ENCODE measurements at places on chromosomes 16 and 17.

GRCh38 chr16:29230671-29231096 is 175.8 kb downstream of the NPIPB11 start:
- DNase-seq, result peak; percentile 23

DNA sequence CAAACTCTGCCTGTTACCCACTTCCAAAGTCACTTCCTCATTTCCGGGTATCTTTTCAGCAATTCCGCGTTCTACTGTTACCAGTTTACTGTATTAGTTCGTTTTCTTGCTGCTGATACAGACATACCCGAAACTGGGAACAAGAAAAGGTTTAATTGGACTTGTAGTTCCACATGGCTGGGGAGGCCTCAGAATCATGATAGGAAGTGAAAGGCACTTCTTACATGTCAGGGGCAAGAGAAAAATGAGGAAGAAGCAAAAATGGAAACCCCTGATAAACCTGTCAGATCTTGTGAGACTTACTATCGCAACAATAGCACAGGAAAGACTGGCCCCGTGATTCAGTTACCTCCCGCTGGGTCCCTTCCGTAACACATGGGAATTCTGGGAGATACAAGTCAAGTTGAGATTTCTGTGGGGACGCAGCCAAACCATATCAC is 30.9 kb downstream of the PAFAH1B1 start:
- DNase-seq, result no peak

DNA sequence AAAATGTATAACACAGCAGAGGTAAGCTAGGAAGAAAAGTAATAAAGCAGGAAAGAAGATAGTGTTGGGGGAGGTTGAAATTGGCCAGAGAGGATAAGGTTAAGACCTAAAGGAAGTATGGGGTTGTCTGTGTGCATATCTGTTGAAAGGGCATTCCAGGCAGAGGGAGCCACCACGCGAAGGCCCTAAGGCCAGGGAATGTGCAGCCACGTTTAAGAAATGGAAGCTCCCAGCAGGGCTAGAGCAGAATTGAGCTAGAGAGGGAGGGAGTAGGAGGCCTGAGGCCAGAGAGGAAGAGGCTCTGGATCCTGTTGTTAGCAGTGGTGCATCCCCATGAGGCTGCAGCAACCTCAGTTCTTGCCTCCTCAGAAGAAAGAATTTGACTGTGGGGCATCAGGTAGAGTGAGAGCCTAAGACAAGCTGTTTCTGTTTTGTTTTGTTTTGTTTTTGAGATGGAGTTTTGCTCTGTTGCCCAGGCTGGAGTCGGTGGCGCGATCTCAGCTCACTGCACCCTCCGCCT is 59.0 kb upstream of the CACNG5 start:
- DNase-seq, result no peak

GRCh38 chr17:61239327-61239726 is 160.3 kb upstream of the TBX2 start:
- DNase-seq, result no peak

GRCh38 chr16:4136229-4136813 is 20.1 kb upstream of the ADCY9 start:
- no peak for DNase-seq

DNA sequence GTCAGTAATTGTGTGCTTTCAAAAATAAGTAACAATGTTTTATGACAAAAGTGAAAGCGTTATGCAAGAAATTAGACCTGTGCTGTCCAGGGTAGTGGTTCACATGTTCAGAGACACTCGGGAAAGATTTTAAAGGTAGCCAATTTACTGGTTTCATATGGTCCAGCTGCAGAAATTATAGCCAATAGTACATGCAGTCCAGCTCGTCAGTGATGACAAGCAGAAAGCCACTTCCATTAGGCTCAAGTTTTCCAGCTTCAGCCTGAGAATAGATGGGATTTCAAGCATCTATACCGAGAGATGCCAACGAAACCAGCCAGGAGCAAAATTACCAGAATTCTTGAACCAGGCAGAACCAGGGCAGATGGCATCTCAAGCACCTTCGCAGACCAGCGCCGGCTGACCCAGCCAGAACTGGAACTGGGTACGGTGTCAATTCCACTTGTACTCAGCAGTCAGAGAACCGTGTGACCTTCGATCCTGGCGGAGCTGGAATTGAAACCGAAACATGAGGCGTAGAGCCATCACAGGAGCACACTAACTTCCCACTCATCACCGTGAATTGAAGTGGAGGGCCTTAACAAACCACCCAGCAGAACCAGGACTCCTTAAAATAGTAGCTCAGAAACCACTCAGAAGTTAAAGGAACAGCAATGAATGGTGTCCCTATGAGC is 207.9 kb upstream of the HSBP1 start:
- no peak for DNase-seq

DNA sequence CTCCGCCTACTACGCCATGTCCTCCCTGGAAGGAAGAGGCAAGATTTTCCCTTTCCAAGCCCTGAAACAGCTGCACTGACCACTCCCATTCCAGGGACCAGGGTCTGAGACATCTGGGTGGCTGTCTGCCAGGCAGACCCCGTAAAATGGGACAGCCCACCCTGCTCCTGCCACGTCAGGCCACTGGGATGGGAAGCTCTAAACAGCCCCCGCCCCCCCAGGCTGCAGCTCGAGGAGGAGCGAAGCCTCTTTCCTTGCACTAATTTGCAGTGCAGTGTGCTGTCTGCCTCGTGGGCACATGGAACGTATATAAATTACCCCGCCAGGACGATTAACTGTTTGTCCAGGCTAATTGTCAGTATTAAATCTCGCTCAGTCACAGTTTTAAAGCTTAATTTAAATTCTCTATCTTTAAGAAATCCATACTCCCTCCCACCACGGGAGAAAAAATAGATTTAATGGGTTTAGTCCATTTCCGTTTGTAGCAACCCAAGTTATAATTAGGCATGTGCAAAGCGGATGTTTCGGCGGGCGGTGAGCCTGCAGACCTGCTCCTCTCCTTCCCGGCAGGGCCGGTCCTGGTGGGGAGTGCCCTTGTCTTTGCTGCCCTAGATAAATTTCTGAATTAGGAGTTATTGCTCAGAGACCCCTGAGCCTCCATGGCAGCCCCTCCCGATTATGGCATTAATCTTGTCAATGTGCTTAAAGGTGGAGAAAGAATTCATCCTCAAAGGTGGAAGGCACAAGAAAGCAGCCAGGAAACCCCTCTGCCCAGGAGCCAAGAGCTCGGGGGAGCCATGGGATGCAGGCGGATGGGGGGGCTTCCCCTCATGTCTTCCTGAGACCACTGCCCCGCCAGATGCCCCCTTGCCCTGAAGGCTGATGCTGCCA is 268.0 kb upstream of the TNRC6C start:
- no peak for DNase-seq

GRCh38 chr17:77141846-77142449 is 1.2 kb downstream of the SEC14L1 start:
- no peak for DNase-seq

DNA sequence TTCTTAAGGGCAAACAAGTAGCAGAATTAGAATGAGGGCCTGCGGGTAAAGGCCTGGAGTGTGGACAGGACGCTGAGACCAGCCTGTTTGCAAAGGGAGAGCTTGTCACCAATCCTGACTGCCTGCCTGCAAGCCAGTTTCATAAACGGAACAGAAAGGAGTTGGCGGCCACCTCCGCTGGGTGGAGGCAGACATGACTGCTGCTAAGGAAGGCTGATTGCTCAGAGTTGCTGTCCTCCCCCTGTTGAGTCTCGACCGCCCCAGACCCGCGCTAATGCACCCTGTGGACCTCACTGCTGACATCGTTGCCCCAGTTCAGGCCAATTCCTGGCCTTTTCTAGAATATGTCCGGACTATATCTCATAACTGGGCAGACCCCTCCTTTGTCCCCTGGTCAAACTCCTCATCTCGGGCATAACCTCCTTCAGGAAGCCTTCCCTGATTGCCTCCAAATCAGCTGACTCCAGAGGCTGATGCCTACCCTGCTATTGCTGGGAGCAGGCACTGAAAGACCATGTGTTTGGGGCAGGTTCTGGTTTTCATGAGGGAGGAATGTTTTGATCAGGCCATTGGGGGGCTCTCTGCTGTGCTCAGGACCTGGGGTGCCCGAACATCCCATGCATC is 153.0 kb upstream of the CIBAR2 start:
- no peak for DNase-seq

DNA sequence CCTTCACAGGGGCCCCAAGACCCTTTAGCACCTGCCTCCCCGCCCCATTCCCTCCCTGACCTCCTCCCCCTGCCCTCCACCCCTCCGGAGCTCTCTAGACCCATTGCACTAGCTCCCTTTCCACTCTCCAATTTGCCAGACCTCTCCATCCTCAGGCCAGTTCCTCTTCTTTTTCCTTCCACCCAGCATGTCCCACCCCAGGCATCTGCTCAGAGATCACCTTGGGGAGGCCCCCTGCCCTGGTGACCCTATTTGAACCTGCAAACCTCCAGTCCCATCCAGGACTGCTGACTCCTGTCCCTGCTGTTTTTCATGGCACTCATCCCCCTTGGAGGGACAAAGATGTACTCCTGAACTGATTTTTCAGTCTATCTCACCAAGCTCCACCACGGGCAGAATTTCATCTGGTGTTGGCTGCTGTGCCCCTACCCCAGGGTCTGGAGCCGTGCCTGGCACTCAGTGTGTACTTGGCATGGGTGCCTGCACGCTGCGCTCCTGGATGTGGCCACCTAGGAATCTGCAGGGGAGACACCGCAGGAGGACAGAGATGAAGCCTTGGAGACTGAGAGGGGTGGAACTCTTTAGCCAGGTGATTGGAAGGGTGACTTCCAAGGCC is 85.6 kb upstream of the CACNG5 start:
- no peak for DNase-seq

- DNase-seq, result no peak
Observed at GRCh38 chr16:14097182-14097959, 26.3 kb downstream of the MRTFB start.

DNA sequence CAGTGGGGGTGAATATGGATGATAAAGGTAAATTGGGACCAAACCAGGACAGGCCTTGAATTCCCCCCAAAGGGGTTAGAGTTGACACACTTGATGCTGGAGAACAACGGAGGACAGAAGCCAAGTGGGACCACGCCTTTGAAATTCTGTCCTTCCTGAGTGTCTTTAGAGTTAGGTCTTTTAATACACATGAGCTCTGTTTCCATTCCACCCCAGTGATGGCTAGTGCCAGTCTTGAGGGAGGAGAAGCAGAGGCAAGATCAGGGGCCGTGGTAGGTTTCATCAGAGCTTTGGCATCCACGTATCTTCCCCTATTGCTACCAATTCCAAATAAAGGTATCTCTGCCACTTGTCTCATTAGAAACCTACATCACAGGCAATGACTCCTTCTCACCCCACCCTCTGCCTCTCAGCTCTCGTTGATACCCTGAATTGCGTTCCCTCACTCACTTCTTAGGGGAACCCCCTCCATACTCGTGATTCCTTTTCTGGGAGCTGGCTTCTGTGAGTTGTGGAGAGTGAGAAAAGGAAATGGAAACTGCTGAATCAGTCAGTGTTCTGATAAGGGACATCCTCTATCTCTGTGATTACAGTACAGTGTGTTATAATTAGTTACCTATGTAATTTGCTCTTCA is 2.4 kb upstream of the CCL3L1 start:
- no peak for DNase-seq

DNA sequence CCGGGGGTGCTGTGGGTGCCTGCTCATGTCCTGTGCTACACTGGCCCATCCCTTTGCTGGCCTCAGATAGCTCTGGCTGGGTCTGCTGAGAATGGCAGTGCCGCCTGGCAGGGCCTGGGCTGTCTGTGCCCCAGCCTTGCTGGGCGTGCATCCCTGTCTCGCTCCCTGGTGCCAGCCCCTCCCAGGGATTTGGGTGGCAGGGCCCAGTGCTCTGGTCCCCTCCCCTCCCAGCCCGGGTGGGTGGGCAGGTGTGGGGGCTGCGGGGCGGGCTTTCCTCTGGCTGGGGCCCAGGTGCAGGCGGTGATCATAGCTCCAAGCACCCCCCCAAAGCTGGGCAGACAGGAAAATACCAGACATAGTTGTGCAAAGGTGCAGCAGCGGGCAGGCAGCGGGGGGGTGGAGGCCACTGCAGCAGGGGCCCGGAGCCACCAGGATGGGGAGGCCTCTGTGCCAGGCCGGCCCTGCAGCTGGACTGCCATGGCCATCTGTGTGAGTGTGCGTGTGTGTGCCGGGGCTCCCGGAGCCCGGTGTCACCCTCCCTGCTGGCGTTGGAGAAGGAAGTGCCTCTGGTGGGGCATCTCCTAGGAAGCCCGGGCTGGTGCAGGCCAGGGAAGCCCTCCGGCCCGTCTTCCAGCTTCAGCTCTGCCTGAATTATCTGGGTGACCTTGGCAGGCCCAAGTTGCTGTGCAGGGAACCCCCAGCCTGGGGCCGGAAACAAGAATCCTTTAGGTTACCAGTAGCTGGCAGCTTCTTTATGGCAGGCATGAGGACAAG is 7.4 kb downstream of the GLIS2 start:
- no peak for DNase-seq

DNA sequence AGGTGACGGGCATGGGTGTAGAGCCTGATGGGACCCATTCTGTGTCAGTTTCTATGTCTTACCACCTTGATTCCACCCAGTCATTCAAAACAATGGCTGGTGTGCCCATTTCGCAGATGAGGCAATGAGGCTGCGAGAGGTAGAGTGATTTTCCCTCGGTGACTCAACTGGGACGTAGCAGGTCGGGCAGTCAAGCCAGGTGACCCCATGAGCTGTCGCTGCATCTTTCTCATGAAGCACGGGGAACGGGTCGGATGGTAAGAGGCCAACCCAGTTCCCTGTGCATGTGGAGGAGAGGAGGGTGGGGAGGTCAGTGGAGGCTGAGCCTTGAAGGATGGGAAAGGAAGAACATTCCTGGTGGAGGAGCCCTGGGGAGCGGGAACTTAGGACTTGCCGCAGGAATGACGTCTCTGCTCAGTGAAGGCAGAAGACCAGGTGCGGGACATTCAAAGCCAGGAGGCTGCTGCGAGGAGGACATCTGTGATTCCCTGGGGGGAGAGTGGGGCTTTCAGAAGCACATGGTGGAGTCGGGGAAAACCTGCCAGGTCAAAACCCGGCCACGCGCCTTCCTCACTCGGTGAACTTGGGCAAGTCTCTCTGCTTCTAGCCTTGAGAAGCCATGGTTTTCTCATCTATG is 1.1 kb downstream of the IL21R start:
- no peak for DNase-seq

DNA sequence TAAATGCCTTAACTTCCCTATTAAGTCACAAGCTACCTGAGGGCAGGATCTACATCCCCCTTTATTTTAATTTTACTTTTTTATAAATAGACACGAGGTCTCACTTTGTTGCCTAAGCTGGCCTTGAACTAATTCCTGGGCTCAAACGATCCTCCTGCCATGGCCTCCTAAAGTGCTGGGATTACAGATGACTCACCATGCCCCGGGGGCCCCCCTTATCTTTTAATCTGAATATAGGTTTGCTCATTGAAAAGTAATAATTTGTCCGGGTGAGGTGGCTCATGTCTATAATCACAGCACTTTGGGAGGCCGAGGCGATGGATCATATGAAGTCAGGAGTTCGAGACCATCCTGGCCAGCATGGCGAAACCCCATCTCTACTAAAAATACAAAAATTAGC is 14.2 kb downstream of the ETV4 start:
- no peak for DNase-seq
